ENCODE measurements at places on chromosomes 12 and 14.

DNA sequence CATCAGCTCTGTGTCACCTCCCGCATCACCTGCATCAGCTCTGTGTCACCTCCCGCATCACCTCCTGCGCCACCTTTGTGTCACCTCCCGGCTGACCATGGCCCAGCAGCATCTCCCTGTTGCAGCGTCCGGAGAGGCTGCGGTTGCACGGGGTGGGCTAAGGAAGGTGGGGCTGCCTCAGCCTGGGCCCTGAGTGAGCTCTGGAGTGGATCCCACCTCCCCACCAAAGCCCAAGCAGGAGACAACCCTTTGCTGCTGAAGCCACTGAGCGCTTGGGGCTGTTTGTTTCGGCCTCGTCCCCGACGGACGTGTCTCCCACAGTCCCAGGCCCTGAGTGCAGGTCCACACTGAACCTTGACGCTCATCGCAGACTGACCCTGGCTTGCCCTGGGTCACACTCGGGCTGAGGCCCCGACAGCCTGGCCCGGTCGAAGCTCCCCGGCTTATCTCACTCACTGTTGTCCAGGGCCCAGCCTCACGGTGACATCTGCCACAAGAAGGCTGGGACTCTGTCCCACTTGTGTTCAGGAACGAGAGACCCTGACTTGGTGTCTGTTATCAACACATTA, 12.2 kb downstream of the TMEM121 start:
- no peak for DNase-seq

- no peak for DNase-seq
These were observed 26.0 kb downstream of the ITPK1 start for GRCh38 chr14:93089521-93090269.

DNA sequence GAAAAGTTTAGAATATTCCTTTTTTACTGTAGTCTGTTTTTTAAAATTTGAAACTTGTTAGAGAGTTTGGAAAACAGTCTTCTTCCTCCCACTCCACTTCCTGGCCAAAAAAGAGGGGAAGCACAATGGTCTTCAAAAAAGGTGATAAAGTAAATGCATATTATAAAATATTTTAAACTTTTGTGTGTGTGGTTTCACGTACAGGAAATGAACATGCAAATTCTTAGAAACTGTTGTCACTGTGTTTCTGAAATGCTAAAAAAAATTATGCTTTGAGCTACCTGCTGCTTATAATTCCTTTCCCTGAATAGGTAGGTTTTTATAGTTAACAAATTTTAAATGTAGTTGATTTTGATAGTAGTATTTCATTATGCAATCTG, 2.9 kb downstream of the FGFR1OP2 start:
- DNase-seq = no peak

DNA sequence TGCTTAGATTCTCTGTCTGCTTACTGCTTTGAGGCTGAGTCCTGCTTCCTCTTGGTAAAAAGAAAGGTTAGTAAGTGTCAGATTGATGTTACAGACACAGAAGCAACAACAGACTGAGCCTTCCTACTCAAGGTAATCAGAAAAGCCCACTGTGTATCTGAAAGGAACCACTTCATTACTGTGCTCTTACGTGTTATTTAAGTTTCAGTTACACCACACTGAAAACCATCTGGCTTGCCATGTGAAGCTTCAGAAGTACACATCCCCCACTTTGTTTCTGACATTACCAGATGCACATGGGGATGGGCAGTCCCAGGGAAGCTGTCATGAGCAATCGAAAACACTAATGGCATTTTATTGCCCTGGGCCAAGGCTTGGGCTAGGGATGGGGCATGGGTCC, 1290.1 kb downstream of the AACS start:
- no peak for DNase-seq

- no peak for DNase-seq
These were observed 4.0 kb upstream of the AQP2 start for GRCh38 chr12:49946497-49946896.

- DNase-seq = peak; percentile 41
These were observed 2.3 kb downstream of the VWF start for GRCh38 chr12:6122201-6122600.

DNA sequence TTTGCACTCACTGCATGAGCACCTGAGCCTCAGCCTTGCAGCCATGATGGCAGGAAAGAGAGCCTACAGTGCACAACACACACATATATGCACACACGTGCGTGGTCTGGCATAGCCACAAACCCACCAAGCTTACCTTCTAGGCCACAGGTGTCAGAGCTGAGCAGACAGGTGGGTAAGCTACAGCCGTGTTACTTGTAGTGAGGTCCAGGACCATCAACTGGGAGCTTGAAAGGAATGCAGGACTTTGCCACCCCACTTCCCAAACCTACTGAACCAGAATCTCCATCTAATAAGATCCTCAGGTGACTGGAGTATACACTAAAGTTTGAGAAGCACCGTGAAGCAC, 2.7 kb downstream of the ASIC1 start:
- DNase-seq = no peak

DNA sequence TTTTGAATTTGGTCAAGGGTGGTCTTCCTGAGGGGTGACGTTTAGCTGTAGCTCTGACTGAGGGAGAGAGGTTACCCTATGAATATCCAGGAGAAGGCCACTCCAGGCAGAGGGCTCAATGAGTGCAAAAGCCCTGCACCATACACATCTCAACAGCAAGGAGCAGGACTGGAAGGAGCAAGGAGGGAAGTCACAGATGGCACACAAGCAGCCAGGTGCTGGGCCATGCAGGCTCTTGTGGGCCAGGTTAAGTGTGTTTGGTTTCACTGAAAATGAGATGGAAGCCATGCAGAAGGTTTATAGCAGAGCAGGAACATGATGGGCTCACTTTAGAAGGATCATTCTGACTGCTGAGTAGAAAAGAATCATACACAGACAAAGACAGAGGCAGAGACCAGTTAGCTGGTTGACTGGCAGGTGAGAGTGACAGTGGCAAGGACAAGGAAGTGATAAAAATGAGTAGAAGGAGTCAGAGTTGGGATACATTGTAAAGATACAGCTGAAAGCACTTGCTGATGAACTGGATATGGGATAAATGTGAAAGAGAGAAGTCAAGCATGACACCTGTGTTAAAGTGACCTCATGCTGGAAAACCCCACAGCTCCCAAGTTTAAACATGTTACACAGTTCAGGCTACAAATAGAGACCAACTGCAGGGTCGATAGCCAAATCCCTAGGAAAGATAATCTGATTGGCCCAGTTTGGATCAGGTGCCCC, 81.2 kb downstream of the PRKD1 start:
- DNase-seq = peak; percentile 92

DNA sequence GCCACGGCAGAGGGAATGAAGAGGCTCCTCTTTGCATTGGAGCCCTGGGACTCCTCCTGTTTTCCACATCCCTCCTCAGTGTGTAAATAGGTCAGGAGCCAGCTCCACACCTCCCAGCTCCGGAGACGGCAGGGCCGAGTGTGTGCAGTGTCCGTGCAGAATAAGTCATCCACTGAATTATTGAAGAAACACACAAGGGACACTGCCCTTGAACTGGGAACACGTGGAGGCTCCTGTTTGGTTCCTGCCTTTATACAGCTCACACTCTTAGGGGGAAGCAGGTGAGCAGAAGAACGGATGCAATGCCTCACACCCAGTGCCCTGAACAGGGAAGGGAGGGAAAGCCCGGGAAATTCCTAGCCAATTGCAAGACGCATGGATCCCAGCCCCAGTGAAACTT, 10.4 kb upstream of the FZD10 start:
- DNase-seq = no peak

DNA sequence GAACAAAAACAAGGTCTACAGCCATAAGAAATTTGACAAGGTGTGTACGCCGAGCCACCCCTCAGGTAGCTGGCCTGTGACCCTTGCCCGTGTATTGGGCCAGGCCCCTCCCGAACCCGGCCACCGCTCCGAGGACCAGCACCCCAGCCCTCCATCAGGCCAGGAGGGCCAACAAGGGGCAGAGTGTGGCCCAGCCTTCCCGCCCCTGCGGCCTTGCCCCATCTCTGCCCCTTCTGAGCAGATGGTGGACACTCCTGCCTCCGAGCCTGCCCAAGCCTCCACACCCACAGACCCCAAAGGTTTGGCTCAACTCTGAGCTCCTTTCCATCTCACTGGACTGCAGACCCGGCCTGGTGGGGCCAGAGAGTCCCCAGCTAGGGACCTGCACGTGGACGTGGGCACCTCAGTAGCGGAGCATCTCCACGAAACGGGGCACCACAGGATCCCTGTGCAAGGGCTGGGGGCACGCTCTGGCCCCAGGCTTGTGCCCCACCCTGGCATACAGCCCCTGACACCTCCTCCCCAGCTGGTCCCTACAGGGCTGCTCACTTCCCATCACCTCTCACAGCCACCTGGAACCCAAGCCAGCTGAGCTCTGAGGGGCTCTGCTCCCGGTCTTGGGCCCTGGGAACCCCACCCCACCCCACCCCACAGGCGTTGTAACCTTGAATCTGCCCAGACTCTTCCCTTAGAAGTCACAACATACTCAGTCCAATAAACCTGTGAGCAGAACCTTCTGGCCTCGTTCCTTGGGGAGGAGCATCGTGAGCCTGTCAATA, 3.3 kb downstream of the P2RX2 start:
- no peak for DNase-seq

DNA sequence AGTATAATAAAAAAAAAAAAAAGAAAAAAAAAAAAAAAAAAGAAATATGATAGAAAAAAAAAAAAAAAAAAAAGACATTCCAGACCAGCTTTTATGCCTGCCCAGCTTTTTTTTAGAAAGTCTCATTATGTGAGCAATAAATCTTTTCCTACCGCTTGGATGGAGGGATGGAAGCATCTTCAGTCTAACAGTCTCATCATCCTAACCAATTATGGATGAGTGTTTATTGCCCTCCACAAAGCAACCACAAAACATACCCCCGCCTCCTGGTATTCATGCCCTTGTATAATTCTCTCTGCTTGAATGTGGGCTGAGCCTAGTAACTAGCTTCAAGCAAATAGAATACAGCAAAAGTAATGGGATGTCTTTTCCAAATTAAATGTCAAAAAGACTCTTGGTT, 33.7 kb upstream of the ADAMTS20 start:
- no peak for DNase-seq

- no peak for DNase-seq
These were observed 168.2 kb downstream of the KCNC2 start for GRCh38 chr12:75041472-75041871.

DNA sequence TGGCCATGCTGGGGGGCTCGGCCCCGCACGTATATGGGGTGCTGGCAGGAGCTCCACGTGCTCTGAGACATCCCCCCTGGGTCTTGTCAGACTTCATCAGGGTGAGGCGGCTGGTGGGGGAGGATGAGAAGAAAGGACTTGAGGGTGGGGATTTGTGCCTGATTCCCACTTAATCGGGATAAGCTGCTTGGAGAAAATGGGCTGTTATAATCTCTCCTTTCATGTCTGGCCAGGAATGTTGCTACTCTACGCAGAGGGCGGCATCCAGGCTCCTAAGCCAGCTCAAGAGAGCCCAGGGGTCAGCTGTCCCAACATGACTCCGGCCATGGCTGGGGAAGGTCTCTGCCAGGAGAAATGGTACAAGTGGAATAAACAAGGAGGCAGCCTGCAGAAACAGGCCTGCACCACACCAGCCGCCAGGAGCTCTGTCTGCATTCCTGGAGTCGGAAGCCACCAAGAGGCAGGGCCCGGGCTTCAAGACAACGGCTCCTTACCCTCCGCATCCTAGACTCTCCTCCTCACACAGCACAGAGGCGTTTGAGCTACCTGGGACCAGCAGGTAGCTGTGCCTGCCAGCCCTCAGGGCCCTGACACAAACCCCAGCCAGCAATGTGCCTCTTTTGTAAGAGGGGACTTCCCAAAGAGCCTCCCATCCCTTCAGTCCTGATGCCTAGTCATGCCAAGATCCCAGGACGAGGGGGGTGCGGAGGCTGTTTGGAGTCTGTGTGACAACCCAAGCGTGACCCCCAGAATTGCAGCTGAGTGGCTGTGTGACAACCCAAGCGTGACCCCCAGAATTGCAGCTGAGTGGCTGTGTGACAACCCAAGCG, 195.8 kb upstream of the DIO3 start:
- no peak for DNase-seq

- DNase-seq = no peak
These were observed 230.1 kb downstream of the FOXN3 start for GRCh38 chr14:89186856-89187376.

GRCh38 chr14:104142136-104142945, 4.0 kb downstream of the KIF26A start:
- DNase-seq = no peak

DNA sequence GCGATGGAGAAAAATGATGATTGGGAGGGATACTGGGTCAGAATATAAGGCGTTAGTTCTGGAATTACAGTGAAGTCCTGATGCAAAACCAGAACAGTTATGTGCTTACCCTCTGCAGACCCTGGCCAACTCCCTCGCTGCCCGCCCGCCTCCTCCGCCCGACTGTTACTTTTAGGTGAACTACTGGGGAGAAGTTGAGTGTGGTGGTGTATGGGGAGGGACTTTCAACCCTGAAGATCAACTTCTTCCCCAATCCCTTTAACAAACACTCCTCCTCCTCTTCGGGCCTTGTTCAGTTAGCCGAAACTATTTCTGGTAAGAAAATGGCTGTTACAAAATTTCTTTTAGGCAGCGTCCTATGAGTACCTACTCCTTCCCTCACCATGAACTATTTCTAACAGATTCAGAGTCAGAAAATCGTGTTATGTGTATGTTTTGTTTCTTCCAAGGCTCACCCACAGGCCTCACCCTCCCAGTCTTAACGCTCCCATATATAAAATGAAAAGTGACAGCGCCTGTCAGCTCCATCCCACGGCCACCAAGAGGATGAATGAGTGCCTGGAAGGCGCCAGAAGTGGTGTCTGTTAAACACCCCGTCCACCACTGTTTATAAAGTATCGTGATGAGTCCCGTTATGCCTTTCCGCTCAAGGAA, 1.3 kb downstream of the FBXO33 start:
- peak; percentile 36 for DNase-seq

DNA sequence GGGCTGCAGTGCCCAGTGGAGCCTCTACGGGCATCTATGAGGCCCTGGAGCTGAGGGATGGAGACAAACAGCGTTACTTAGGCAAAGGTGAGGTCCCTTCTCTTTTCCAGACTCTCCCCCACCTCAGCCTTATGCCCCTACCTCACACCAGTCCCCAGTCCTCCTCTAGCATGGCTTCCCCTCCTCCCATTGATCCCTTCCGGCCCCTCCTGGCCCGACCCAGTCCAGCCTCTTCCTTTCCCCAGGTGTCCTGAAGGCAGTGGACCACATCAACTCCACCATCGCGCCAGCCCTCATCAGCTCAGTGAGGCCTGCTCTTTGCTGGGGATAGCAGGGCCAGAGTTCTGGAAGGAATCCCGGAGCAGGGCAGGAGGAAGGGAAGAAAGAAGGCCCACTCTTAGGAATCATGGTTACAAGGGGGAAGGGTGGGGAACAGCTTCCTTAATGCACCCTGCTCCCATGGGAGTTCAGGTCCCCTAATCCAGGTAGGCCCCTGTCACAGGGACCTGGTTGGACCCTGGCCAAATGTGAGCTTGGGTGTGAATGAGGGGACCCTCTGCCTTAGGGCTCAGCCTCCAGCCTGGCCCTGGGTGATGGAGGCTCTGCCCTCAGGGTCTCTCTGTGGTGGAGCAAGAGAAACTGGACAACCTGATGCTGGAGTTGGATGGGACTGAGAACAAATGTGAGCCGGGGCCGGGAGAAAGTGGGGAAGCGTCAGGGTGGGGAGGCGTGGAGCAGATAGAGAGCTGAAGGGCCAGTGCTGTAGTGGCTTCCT, 2.2 kb downstream of the ENO2 start:
- no peak for DNase-seq
